ENCODE measurements at places on chromosomes 2 and 18.
A peak's percentile ranks its signal among the peaks of the same experiment; 100 is the strongest.

DNA sequence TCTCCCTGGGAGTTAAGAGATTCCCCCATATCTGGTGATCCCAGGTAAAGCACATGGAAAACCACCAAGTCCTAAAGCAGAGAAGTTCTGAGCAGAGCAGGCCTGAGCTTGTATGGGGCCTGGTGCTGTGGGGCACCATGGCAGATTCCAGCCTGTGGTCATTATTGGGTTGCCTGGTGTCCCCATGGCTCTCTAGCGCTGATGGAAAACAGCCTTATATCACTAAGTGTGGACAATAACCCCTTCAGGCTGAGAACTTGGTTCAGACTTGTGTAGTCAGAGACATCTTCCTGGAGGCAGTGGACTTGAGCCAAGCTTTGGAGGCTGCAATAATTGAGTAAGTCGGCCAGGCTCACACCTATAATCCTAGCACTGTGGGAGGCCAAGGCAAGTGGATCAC is 96.8 kb downstream of the MCFD2 start:
- DNase-seq, result no peak

DNA sequence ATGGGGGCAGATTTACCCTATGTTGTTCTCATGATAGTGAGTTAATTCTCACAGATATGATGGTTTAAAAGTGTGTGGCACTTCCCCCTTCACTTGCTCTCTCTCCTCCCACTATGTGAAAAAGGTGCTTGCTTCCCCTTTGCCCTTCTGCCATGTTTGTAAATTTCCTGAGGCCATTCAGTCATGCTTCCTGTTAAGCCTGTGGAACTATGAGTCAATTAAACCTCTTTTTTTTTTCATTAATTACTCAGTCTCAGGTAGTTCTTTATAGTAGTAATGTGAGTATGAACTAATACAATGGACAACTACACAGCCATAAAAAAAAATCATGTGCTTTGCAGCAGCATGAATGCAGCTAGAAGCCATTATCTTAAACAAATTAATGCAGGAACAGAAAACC is 118.5 kb downstream of the CALCRL start:
- DNase-seq, result no peak

DNA sequence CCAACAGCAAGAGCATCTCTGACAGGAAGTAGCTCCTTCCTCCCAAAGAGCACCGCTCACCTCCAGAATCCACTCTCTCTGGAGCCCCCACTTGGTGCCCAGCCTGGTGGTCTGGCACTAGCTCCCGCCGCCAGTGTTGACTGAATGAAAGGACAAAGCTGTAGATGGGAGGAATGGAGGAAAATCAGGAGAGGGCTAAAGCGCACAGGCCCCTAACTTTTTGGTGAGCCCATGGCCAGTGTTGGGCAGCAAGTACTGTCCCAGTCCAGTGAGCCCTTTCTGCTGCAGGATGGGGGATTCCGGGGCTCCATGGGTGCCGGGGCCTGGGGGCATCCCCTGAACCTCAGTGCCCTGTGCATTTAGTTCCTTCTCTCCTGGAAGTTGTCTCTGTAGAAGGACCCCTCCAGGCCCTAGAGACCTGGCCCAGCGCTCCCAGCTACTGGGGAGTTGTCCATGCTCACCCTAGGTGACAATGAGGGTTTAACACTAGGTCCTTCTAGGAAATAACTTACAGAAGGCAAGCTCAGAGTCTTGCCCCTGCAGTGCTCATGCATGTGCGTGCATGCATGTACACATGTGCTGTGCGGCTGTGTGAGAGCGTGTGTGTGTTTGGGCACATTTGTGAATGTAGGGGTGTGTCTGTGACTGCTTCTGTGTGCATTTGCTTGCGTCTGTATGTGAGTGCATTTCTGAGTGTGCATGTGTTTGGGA is 33.6 kb downstream of the GLI2 start:
- no peak for DNase-seq

DNA sequence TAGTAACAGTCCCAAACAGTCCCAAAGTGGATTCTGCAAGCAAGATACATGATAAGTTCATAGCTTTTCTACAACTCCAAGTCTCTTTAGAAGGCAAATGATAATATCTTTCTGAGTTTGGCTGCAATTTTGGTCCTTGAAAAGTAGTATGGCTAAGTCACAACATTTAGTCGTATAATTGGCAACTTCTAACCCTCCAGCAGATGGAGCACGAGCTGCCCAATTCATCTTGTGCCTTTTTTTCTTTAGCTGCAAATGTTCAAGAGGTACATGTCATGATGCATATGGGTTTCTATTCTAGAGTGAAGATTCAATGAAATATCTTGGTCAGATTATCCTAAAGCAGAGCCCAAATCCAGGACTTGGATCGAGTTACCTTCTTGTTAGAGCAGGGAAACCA is 127.0 kb upstream of the KLHL14 start:
- DNase-seq, result no peak

GRCh38 chr2:219174146-219174545 is 2.6 kb downstream of the CNPPD1 start:
- DNase-seq, result no peak

- DNase-seq, result no peak
Observed at GRCh38 chr18:45728336-45729010, 4.5 kb downstream of the SLC14A1 start.

DNA sequence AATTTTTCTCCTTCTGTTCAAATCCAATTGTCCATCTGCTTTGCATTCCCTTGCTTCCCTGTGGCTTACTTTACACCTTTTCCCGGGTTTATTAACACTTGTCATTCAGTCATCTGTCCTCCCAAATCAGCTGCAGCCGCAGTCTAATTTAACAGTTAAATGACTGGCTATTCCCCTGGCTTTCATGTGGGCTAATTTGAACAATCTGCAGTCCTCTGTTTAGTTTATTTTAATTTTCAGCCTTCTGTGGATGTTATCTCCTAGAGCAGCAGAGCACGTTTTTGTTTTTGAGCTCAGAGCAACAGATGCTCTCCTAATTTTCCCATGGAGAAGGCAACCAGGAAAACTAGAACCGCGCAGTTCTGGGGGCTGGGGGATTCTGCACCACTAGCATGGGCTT is 55.0 kb downstream of the MEP1B start:
- DNase-seq, result no peak

- DNase-seq, result peak; percentile 62
Observed at GRCh38 chr2:17625446-17625845, 85.0 kb downstream of the VSNL1 start.

DNA sequence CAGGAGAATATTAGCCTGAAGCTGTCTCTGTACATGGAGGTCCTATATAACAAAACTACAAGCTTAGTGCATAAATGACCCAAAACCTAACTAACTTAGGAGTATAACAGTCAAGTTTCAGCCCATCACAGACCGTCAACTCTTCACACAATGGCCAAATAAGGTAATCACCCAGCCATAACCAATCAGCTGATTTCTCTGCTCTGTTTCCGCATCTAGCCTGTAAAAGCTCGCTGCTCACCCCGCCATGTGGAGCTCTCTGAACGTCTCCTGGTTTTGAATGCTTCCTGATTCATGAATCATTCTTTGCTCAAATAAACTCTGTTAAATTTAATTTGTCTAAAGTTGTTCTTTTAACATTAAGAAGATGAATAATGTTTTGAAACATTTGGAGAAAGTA is 593.6 kb downstream of the TMX3 start:
- no peak for DNase-seq

DNA sequence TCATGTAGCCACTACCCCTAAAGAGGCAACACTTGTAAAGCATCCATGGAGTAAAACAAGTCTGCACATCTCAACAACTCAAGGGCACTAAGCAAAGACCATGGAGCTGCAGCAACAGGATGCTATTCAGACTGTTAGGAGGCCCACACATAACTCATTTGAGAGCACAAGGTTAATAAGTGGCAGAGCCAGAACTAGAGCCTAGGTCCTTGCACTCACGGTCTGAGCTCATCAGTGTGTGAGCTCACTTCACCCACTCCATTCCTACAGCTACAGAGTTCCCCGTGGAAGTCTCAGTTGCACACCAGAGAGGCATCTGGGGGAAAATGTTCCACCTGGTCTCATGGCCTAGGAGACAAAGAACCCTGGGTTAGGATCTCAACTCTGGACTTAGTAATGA is 35.0 kb downstream of the TTC32 start:
- no peak for DNase-seq

DNA sequence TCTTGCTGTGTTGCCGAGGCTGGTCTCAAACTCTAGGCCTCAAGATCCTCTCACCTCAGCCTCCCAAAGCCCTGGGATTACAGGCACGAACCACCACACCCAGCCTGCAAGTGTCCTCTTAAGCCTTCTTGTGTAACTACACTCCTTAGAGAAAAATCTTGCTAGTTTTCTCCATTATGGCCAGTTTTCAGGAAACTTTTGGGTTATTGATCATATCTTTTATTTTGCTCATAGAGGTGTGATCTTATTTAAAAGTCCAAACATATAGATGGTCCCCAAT is 2.4 kb downstream of the SOCS6 start:
- DNase-seq, result no peak

Data from NCI-H226 (cell line).